ENCODE measurements at places on chromosomes 6 and 20.

- no peak for DNase-seq
These were observed 16.6 kb upstream of the CCND3 start for GRCh38 chr6:41958022-41958856.

GRCh38 chr6:137911675-137912191, 44.7 kb downstream of the TNFAIP3 start:
- DNase-seq, result no peak

- no peak for DNase-seq
These were observed 50.3 kb downstream of the ROS1 start for GRCh38 chr6:117375446-117375845.

DNA sequence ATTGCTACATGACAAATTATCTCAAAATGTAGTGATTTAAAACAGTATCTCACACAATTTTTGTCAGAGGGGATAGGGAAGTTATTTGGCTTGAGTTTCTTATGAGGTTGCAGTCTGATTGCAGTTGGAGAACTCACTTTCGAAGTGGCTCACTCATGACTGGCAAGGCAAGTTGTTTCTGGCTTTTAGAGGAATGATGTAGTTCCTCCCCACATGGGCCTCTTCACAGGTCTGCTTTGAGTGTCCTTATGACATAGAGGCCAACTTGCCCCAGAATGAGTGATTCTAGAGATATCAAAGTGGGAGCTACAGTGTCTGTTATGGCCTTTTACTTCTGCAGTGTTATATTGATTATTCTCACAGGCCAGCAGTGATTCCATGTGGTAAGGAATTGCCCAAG, 6.1 kb downstream of the DOP1A start:
- no peak for DNase-seq

DNA sequence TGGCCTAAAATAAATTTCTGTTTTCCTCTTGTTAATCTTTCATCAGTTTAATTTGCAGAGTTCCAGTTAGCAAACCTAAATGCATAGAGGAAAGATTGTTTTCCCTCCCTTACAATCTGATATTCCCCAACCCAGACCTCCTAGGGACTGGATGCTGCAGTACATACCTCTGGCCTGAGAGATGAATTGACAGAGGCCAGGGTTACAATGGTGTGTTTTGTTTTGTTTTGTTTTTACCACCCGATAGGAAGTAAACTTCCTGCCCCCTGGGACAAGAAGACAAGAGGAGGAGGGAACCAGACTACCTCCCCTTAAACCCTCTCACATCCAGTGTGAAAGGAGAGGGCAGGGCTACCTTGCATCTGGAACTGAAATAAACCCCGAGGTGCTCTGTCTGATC, 319.0 kb downstream of the LRFN2 start:
- DNase-seq, result no peak

DNA sequence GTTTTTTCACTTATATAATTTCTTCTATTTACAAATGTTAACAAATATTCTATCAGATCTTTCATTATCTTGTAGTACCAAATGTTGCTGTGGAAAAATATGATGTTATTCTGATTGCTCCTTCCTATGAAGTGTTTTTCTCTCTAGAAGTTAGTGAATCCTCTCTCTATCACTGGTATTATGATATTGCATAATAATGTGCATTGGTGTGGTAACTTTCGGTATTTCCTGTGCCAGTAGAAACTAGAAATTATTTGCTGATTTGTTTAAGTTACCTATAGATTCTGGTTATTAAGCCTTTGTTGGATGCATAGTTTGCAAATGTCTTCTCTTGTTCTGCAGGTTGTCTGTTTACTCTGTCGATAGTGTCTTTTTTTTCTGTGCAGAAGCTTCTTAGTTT, 342.5 kb downstream of the CENPW start:
- no peak for DNase-seq

- no peak for DNase-seq
These were observed 16.8 kb upstream of the PLCB4 start for GRCh38 chr20:9052136-9052535.

DNA sequence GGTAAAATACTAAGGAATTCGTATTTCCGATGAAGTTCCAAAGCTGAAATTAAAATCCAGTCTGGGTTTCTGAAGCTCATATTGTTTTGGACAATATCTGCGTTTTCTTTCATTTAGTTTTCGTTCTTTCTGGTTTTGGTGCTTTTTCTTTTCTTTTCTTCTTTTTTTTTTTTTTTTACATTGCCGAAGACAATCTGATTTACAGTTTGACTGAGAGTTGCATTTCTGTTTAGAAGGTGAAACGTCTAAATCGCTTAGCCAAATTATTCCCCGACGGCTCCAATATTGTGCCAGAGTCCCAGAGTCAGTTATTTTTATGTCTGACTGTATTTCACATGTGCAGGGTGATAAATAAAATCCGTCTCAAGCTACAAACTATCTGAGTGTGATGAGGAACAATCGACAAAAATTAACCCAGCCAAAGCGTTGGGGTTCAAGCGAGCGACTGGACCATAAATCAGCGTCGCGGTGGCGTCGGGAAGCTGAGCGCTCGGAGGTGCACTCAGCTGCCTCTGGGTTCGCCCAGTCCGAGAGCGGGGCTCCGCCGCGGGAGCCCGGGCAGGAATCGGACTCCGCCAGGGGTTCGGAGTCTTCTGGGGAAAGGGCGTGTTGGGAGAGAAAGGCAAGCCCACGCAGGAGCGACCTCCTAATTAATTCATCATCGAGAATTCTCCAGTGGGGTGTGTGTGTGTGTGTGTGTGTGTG, 8.2 kb upstream of the TBX18 start:
- no peak for DNase-seq

DNA sequence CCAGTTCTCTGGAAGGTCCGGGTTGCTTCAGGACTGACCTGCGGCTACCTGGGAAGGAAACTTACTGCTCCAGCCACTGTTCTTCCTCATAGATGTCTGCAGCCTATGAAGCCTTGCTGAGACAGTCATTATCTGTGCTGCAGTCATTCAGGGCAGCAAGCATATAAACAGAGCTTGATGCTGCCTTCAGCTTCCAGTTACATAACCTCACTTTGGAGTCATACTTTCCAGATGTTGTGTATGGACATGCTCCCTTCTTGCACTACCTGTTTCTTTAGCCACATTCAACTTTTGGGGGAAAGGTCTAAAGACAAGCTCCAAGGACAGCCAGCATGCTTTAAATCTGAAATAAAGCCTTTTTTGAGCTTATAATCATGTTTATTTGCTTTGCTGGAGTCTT, 98.1 kb downstream of the SLC24A3 start:
- DNase-seq, result no peak

- no peak for DNase-seq
These were observed 259.6 kb upstream of the EPHA7 start for GRCh38 chr6:93678841-93679454.

DNA sequence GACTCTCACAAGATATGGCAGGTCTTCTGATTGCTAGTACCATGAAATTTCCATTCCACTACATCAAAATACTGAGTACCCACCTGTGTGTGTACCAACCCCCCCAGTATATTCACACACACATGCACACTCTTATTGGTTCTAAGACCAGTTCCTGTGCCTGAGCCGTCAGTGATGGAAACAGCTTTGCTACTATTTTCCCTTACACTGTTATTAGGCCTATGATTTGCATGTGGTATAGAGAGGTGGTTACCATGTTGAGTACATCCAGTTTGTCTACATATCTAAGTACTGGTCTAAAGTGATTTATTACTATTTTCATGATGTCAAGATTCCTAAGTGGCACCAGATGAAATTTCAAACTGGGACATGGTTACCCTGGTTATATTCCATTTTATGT, 459.9 kb downstream of the BCKDHB start:
- no peak for DNase-seq

DNA sequence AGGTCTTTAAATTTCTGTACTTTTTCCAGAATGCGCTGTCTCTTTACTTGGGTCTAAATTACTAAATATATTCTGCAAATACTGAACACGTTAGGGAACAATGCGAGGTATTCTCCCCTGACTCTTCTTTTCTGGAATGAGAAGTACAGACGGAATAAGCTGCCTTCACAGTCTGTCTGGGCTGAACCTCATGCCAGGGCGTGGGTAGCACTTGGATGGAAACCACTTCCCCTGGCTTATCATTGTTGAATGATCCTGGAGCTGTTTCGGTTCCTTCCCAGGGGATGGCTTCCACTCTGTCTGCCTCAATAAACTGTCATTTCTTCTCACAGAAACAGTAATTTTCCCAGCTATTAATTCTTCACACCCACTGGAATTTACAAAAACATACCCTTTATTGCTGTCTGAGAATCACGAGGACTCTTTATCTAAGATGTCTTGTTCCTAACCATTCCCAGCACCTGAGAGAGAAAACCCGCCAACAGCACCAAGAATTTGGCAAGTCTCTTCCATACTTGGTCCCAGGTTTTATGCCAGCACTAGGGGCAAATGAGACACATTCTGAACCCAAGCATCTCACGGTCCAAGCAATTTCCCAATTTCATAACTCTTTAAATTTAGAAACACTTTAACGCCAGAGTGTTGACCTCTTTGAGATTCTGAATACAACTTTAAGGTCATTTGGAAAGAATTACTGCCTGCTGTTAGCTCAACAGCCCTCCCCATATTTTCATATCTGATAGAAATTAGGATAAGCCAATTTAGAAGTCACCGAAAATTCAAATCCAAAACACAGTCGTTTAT, 43.2 kb upstream of the ADGRF5 start:
- DNase-seq, result no peak
